Activated T-cell treated with anti-CD3 and anti-CD28 coated beads, Interleukin-2, amount 50 U/mL, for 24 hours (primary cell): ENCODE measurements at places on chromosomes 5 and 9.

DNA sequence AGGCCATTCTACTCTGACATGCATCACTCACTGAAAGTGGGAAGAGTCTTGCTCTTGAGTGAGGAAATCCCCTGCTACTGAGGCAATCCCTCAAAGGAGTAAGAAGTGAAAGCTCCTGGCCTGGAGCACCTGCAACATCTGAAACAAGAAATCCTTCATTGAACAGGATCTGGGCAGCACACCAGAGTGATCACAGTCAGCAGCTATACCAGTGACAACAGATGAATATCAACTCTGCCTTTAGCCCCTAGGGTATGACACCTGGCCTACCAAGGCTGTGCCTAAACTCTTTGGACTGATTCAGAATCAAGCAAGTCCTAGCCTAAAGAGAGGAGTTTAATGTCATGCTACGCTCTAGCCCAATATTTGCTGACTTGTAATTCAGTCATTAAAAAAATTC lies 156.2 kb upstream of the CCDC152 start:
- no peak for DNase-seq

DNA sequence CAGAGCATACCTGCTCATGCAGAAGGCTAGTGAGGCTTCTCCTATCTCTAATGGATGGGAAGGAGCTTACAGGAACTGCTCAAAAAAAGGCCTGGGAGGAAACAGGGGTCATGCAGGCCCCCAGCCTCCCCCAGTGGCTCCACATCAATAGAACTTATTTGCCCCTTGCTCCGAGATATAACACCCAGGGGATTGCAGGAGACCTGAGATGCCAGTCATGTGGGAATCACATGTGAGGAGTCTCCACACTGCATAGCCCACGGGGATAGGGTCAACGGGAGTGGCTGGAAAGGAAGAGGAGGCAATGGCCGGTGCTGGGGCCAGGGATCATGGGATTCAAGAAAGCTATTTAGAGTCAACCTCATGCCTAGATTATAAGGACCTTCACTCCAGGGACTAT lies 76.2 kb downstream of the NRG2 start:
- DNase-seq = no peak

DNA sequence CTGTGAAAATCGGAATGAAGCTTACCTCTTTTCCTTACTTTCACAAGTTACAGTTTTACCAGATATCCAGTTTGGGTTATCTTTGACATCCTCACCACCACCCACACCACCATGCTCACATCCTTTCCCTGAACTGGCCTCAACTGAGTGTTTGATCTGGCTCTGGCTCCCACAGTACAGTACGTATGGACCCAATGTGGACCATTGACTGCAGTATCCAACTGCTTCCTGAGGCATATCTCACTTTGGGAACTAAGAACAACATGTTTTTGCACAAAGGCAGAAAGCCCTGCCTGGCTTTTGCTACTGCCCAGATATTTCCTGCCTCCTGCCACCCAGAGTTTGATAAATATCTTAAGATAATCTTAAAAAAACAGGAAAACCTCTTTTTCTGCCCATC lies 1232.0 kb upstream of the CDH18 start:
- DNase-seq = no peak

GRCh38 chr9:100101608-100102007 lies 2.6 kb downstream of the INVS start:
- no peak for DNase-seq

DNA sequence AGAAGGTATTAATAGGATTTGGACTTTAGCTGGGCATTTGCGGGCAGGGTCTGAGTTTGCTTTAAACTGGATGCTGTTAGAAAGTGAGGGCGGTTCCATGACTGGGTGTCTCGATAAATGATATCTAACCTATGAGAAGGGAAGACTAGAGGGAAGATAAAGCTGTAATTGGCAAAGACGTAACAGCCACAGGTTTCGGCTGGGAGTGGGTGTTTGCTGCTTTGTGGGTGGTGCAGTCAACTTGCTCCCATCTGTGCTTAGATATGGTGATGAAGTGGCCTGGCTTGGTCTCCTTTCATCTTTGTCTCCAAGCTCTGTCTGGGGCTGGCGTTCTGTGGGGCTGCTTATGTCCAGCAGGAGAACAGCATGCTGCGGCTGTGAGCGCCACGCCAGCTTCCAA lies 23.3 kb downstream of the OR2V1 start:
- DNase-seq = peak; percentile 3

DNA sequence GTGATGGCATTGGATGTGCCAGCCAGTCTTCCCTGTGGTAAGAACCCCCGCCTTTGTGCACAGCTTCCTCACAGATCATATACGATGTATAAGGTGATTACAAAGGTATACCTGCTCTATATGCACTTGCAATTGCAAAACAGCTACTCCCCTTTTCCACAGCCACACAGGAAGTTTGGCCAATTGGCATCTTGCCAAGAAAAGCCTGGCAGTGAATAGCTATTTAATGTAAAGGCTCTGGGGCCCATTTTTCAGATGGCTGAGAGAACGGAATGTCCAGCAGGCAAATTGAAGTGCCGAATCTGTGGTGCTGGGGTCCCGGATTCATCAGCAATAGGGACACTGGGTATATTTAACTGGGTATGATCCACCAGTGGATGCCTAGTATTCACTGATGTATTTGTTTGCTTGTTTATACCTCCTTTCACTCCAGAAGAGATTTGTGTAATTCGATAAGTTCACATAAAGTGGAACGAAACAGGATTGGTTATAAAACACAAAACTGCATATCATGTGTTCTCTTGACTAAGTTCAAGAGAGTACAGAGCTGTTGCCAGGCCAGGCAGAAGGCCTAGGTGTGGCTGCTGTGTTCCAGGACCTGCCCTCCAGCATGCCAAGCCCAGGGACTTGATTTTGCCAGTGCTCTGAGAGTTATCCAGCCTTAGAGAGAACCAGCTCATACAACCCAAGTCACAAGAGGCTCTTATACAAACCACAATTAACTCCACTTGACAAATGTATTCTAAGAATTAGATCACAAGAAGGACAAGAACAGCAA lies 27.7 kb upstream of the GABRP start:
- no peak for DNase-seq

DNA sequence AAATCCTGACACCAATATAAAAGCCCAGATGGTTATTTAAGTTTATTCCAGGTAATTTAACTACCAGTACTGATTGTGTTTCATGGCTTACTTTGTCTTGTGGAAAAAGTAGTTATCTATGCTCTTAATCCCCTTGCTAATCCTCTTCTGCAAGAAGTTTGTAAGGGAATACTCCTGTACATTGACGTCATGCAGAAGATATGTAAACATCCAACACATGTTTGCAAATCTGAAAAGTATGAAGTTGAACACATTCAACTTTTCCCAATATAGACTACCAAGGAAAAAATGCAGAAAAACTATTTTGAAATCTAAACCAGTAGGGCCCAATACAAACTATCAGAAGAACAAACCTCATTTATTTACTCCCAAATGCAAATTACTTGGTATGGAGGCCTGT lies 56.3 kb upstream of the ELL2 start:
- no peak for DNase-seq

DNA sequence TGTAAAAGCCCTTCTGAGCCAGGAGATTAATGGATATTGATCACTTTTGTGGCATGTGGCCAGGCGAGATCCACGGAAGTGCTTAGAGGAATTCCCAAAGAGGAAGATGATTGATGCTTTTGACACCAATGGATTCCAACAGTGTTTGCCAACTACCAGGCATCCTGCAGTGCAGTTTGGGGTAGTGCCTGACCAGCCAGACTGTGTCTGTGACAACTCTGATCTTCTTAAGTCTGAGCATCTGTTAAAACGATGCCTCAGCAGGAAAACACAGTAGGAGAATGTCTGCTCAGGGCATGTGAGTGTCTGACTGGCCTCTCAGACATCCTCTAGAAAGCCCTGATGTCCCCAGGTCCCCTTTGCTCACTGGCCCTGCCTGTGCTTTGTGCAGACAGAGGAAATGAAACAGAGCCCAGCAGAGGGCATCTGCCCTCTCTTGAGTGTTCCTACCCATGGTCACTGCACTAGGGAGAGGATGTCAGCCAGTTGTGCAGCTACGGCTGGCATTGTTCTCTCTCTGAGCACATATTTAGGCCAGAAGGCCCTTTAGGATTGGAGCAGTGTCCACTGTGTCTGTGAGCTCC lies 57.0 kb downstream of the TRPC7 start:
- DNase-seq = no peak

GRCh38 chr5:95086927-95087815 lies 197.7 kb downstream of the MCTP1 start:
- no peak for DNase-seq

- DNase-seq = no peak
These were observed 169.2 kb downstream of the COX7C start for GRCh38 chr5:86786955-86787354.

- DNase-seq = no peak
These were observed 314.0 kb downstream of the ARHGEF28 start for GRCh38 chr5:73940026-73940425.

- DNase-seq = no peak
These were observed 33.5 kb upstream of the HTR4 start for GRCh38 chr5:148687871-148688270.

GRCh38 chr5:81513473-81513872 lies 119.5 kb upstream of the ACOT12 start:
- no peak for DNase-seq

- DNase-seq = no peak
These were observed 20.2 kb downstream of the COL5A1 start for GRCh38 chr9:134661791-134662142.

DNA sequence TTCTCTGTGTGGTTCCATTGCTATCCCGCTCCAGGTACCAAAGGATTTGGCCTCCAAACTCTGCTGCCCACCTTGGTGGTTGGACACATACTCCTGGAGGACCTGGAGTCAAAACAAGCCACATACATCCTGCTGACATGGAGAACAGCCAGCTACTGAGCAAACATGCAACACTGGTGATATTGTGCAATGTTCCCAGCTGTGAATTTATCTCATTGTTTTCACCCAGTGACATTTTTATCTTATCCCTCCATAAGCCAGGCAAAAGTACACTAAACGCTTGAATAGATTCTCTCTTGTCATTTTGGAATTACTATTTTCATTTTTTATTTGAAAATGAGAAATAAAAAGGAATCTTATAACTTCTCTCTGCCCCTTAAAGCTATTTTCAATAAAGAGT lies 11.1 kb upstream of the CTSL start:
- no peak for DNase-seq

GRCh38 chr9:6869081-6869948 lies 111.5 kb downstream of the KDM4C start:
- DNase-seq = no peak

DNA sequence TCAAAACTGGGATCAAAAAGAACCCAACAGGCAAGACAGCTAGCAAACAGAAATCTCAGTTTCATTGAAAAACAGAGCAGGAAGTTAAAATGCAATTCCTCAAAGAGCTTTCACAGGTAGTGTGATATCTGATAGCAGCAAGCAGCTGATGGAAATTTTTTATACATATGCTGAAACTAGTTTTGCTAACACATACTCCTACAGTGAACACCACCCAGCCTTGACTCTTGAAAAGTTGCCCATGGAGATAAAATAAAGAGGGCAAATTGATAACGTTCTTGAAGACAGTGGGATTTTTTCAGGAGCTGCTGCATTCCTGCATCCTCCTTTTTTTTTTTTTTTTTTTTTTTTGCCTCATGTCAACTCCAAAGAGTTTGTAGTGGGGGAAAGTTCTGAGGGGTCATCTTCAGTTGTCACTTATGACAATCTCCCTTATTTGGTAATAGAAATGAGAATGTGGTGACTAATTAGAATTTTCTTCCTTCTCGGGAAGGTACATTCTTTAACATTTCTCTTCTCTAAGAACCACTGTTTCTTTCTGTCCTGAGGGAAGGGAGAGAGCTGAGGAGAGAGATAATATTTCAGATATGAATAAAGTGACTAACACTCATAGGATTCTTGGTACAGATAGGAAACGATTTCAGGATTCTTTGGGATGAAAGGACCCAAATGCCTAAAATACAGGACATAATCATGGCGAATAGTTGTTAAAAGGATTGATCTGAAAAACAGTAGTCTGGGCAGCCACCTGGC lies 24.6 kb downstream of the SH3RF2 start:
- DNase-seq = no peak

DNA sequence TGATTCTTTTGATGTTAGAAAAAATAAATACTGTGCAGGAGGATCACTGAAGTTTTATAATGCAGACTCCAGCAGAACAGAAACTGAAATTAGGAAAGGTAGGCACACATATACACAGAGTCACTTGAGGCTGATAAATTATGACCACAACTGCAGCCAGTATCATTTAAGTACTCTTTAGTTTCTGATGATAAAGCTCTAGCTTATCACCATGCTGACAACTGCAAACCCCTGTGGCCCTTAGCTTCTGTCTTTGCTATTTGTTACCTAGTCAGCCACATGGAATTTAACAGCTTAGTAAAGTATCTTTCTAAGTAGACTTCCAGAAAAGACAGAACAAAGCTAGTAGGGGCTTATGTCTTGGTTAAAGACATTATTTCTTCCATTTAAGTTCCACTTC lies 734.8 kb upstream of the CDH6 start:
- DNase-seq = no peak

- no peak for DNase-seq
These were observed 194.8 kb upstream of the ADAMTS16 start for GRCh38 chr5:4945296-4945695.

- no peak for DNase-seq
These were observed 60.9 kb upstream of the ORM1 start for GRCh38 chr9:114261987-114262386.

- no peak for DNase-seq
These were observed 89.1 kb downstream of the ACTL7B start for GRCh38 chr9:108766626-108767161.

DNA sequence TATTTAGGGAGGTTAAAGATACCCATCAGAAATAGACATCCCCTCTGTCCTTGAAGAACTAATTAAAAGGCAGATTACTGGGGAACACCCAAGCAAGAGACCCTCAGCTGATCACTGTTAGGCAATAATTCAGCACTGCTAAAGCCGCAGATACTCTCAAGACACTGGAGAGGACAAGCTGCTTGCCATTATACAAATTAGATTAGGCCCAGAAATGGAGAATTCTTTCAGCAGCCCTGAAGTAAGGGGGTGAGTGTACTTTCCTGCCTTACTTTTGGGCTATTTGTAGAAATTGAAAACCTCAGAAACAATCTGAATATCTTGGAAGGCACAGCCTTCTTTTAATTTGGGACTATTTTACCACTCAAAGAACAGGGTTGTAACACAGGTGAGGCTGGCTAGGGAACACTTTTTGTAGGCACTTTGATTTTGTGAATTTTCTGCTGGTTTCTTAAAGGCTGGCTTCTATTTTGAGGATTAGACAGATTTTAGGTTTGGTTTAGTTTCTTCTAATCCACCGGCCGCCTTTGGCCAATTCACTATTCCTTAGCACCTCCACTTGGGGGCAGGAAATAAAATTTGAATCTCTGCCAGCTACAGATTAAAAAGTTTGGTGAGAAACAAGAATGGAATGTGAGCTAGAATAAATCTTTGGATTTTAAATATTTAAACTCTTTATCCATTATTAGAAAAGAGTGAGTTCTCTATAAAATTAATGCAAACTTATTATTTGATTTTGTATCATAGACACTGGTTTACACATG lies 106.0 kb downstream of the SMARCA2 start:
- no peak for DNase-seq
